ENCODE measurements at places on chromosomes 2 and 18.

DNA sequence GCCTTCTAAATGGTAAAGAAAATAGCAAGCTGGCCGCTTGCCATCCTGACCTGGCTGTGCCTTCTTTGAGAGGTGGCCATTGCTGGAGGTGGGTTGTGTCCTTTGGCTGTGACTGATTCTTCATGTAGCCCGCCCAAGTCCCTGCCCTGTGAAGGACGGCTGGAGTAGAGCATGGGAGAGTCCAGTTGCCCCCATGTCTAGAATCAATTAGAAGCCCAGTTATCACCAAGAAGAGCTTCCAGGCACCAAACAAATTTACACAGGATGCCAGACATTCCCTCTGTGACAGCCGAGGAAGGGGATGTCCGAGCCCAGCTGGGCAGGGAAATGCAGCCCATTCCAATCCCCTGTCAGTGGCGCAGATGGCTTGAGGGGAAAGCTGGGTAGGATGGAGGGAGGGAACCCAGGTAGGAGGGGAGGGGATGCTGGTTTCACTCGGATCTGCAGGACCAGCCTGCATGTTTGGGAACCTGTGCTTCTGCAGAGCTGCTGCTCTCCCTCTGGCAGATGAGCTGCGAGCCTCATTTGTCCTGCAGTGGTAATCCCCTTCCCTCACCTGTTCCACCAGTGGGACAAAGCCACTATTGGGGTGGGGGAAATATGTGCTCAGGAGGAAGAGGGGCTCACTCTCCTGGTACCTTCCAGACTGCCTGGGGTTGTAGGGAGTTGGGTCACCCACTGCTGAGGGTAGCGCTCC, 25.7 kb upstream of the ASB18 start:
- no peak for DNase-seq

DNA sequence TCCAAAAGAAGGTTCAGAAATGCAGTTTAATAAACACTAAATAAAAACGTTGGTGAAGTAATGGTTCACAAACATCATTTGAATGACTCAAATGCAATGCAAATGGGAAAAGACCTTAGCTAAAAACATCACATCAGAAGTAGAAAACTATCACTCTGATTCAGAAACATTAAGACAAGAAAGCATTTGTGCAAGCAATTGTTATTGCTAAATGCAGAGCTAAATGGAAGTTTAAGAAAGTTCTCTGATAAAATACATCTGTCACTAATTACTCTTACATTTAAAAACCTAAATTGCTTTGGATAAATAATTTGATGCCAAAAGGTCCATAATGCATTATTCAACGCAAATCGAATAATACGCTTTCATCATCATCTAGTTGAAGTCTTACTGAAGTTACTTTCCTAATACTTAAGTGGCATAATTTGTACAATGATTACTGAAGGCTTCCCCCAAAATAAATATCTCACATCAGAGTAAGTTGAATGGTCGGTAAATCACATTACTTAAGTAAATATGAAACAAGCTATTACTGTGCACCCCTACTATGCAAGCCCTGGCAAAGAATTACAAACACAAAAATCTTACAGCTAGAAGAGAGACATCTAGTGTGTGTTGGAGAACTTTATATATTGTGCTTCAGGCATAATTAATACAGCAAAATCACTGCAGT, 105.7 kb upstream of the KCTD1 start:
- no peak for DNase-seq

- DNase-seq: no peak
These were observed 53.2 kb downstream of the SH3YL1 start for GRCh38 chr2:210660-211059.

- no peak for DNase-seq
These were observed 905 bp downstream of the TTLL4 start for GRCh38 chr2:218711550-218711929.

DNA sequence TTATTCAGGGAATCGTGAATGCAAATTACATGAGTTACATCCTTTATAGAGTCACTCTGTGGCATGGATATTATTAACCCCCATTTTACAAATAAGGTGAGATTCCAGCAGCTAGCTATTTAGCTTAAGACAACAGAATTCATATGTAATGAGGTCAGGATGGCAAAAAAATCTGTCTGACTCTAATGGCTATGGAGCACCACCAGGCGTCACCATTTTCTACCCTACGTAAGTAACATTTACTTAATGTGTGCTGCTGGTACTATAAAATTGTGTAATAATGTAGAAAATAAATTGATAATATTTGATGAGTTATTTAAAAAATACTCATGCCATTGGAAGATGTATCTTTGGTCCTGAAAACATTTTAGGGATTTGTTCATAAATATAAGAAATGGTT, 2040.1 kb upstream of the LRRTM1 start:
- DNase-seq: no peak

GRCh38 chr18:2050702-2051201, 520.6 kb downstream of the METTL4 start:
- DNase-seq: no peak

- DNase-seq: peak; percentile 62
These were observed 46.0 kb downstream of the ADCY3 start for GRCh38 chr2:24874035-24874434.

DNA sequence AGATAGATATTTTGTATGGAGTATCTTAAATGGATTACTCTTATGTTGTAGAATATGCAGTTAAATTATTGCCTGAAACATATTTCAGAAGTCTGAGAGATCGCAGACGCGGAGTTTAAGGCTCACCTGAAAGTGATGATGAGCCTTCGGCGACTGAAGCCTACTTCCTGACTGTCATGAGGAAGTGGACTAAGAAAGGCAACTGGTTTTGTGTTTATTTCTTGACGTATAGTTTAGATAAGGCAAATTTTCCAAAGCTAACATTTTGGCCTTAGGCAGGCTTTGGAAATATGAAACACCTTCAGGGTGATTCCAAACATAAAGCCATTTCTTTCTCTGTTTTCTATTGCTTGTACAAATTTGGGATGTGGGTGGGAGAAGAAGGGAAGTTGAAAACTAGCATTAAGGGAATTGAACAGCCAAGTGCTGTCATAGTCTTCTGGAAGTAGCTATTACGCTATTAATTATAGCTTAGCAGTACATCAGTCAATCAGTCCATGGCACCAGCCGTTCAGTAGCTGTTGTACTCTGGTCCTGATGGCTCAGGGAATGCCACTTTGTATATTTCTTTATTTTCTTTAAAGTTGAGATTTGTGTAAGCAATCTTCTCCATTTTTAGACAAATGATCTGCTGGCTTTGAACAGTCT, 1.5 kb downstream of the GRHL1 start:
- no peak for DNase-seq

DNA sequence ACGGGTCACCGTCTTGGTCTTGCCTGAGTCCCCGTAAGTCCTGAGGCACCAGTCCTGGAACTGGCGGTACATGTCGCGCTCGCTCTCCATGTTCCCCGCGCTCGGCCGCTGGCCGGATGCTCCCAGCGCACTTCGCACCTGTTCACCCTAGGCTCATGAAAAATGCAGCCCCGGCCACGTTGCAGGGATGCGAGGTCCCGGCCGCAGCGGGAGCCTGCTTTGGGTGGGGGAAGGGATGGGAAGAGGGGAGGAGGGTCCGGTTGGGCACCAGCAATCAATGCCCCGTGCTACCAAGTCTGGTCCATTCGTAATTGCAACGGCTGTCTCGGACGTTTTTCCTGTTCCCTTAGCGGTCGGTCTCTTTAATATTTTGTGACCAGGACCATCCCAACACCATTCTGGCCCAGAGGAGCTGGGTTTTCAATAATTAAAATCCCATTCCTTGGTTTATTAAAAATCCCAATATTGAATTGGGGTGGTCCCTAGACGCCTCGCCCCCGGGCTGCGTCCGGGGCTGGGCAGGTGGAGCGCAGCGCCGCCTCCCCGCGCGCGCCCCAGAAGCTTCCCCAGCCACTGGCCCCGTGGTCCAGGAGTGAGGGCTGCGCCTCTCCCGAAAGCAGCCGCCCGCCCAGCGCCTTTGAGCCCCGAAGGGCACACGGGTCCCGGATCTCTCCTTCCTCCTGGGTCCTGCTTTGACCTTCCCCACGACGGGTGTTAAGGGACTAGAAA, 1.4 kb downstream of the NOL4 start:
- no peak for DNase-seq

- no peak for DNase-seq
These were observed 1830.9 kb upstream of the PIK3C3 start for GRCh38 chr18:40124107-40124506.

- DNase-seq: peak; percentile 56
These were observed 19.7 kb upstream of the DCTN1 start for GRCh38 chr2:74399785-74400184.

Measured in suppressor macrophage treated with lipopolysaccharide for 1 hour (primary cell).